Gastroesophageal sphincter (tissue), 4 donors: ENCODE measurements at places on chromosomes 16 and 17. TPM values are rescaled to one million over a fixed set of nuclear protein-coding genes. Genes with fewer than 3 reads are reported as not detected.

DNA sequence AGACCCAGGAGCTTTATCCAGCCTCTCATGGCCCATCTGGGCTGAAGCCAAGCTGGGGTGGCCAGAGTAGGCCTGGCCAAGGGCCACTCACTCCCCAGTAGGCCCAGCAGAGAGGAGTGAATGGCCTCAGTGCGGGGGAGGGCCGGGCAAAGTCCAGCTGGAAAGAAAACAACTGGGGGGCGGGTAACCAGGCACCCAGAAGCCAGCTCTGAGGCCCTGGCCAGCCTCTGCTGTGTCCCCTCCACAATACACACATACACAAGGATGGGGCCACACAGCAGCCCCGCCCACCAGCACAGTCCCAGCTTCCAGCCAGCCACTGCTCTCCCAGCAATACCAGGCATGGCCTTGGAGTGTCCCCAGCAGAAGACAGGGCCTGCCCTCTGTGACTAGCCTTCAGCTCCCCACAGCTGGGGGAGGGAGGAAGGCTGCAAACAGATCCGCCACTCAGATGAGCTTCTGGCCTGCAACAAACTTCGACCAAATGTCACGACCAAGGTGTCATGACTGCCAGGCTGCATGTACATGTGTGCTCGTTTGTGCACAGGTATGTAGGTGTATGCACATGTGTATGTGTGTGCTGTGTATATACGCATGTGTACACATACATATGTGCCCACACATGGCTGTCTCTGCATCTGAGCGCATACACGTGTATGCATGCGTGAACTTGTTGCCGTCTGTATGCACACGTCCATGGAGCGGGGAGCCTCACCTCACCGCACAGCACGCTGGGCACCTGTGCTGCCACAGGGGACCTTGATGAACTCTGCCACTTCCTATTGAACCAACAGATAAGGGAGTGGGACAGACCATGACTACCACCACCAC, 5.0 kb downstream of the CARHSP1 start:
- no peak for ATAC-seq

Gene RNF222
- 0.23 TPM for total RNA-seq

DNA sequence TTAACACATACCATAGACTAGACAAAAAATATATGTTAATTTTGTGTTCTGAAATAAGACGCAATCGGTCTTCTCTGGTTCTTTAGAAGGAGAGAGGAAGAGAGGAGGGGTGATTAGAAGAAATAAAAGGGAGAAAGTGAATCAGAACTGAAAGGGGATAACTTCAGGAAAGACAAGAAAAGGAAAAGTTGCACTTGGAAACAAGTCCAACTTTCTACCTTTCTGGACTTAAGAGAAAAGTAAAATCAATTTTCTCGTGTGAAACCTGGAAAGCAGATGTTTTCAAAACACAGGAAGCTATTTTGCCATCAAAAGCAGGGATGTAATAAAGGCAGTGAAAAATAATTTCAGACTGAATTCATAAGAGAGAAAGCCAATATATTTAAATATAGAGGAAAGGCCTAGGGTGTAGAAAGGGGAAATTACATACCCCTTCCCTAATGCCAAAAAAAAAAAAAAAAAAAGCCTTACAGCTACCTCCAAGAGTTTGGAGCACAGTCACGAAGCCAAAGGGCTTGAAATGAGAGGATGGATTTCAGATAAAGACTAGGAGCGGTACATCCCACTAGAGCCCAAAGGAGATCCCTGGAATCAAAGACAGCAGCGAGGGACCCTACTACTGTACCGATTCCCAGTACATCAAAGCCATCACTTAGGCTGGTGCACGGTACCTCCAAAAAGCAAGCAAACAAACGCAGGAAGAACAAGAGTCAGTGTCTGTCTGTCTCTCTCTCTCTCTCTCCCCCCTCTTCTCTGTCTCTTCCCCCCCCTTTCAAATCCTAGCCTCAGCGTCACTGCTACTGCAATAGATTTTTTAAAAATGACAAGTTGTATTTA, 12.1 kb upstream of the ZFHX3 start:
- ATAC-seq: no peak

DNA sequence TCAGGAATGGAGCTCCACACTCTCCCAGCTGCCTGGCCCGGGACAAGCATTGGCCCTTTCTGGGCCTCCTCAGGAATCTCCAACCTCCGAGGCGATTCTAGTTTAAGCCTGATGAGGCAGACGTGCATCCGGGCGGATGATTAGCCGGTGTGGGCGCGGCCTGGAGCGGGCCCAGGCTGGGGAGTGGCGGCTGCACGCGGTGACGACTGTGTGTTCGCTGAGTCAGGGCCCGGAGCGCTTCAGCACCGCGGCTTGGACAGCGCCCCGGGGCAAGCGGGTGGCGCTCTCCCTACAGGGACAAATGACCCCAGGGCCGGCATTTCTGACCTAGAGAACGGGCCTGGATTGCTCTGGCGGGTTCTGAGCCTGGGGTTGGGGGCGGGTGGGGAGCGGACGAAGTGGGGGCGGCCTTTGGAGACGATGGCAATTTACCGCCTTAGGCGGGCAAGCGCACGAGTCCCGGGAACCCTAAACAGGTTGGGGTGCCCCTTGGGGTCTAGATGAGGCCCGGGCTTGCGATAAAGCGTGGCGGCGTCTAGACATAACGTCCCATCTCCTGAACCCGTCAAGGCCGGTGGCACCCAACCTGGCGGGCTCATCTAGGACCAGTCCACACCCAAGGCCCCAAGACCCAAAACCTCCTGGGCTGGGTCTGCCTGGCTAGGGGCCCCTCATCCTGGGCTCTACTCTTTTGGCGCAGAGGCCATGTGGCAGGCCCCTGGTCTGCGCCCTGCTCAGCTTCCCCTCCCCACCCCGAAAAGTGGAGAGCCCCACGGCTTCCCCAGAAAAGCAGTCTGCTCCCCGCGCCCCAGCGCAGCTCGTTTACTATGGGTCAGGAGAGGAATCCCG, 22.3 kb upstream of the ZNHIT3 start:
- ATAC-seq: no peak

- no peak for ATAC-seq
Observed at GRCh38 chr17:82193520-82194220, 19.0 kb downstream of the CCDC57 start.

- ATAC-seq: no peak
Observed at GRCh38 chr16:22161999-22162655, at the start of gene SDR42E2. Gene SDR42E2, plus strand, starts transcription at chr16:22162506. Its CDS starts 3,077 bp downstream, at chr16:22165583.

DNA sequence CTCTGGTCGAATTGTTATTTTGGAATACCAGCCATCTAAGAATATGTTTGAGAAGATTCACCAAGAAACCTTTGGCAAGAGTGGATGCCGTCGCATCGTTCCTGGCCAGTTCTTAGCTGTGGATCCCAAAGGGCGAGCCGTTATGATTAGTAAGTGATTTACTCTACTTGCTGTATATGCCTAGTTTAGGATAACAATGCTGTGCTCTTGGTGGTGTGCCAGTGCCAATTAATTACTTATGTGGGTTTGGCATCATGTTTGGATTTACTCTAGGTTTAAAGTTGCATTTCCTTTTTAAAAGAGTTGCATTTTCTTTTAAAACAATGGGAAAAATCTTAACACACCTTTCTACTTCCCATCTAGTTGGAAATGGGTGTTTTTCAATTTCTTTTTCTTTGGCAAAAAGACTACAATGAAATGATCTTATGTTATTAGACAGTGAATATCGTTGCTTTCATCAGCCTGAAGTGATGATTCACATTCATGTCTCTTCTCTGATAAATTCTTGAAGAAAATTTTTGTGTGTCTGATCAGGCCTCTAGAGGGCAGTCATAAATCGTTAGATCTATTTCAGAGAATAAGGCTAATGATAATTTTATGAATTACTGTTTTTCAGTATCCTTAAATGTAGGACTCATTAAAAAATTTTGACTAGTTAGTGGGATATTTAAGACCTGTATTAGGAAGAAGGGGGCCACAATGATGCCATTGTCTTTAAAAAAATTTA, 5.6 kb downstream of the SF3B3 start:
- no peak for ATAC-seq

DNA sequence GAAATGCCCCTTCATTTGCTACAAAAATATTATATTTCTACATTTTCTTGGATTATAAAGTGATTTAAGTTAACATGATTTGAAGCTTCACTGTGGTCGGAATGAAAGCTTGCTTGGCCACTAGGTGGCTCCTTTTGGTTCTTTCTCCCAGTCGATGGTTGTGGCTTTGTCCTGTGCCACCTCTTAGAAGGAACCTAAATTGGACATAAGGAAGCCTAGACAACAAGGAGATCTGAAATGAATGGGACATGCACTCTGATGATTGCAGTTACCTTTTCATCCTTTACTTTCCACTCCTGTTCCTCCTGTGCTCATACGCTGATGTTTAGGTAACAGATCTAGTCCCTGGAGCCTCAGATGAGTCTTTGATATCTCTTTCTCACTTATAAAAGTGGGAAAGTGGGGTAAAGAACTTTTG, 39.2 kb downstream of the FTO start:
- no peak for ATAC-seq

GRCh38 chr17:19319771-19320505, 42.6 kb downstream of the B9D1 start:
- no peak for ATAC-seq

GRCh38 chr17:7437950-7438614, 1.2 kb upstream of the FGF11 start:
- ATAC-seq: no peak

DNA sequence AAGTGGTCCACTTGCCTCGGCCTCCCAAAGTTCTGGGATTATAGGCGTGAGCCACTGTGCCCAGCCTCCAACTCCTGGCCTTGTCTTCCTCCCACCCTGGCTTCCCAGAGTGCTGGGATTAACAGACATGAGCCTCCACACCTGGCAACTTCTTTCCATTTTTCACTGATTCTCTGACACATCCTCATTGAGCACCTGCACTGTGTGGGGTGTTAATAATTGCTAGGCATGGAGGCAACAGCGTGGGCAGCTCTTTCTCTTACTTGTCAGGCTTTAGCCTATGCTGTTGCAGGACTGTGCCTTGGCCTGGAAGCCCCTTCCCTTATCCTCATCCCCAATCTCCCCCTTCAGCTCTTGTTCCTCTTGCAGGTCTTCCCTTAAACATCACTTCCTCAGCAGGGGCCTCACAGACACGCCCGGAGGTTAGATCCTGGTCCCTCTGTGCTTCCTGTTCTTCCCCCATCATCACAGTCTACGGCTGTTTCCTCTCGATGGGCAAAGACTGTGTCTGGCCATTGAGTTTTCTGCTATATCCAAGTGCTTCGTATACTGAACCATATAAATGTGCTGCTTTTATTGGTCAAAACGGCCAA, 7.9 kb downstream of the QPRT start:
- ATAC-seq: no peak

DNA sequence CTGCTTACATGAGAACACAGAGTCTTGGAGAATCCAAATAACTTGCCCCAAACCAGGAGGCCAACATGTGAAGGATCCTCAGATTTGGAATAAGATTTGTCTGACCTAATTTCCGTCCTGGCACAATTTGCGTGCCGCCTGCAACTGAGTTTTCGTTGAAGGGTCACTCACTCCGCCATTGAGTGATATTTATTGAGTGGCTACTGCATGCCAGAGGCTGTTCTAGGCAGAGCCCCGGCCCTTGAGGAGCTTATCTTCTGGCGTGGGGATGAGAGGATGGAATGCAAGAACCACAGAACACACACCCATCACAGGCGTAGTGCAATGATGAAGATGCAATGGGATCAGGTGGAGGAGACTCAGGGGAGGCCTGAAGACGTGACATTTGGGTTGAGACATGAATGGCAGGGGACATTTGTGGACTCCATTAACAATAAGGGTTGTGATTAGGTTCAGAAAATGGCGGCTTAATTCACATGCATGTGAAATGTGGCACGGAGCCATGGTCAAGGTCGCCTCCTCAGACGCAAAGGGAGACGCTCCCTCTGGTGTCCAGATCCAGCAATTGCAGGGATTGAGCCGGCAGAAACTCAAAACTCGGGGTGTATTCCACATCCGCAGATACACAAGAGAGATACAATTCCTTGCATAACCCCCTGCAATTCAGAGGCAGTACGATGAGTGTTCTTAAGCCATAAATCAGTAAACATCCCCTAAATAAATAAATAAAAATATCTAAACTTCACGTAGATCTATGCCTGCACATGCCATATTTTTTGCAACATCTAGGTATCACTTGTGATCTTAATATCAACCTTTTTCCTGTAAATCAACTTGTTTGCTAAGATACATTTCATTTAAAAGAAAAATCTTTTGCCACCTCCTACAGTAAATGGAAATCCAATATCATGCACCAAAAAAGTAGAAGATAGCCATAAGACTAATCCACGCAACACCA, 57.9 kb upstream of the CACNG4 start:
- no peak for ATAC-seq

- ATAC-seq: no peak
Observed at GRCh38 chr17:79174905-79175856, 100.6 kb downstream of the ENGASE start.

Gene TNP2
- total RNA-seq: not detected

- no peak for ATAC-seq
Observed at GRCh38 chr16:11727796-11728543, 14.7 kb downstream of the TXNDC11 start.

GRCh38 chr16:85300406-85300968, 188.2 kb upstream of the CIBAR2 start:
- no peak for ATAC-seq

DNA sequence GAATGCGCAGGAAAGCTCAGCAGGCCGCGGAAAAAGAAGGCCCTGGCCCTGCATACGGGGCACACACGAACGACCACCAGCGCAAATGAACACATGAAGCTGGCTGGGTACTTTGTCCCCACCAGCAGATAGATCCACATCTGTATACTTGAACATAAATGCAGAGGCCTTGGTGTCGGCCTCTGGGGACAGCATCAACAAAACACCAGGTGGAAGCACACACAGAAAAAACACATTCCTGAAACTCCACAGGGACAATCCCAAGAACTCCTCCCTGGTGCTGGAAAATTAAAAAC, 606 bp upstream of the ZBTB4 start:
- no peak for ATAC-seq

GRCh38 chr17:44826123-44826790, 3.8 kb downstream of the GJC1 start:
- ATAC-seq: no peak

DNA sequence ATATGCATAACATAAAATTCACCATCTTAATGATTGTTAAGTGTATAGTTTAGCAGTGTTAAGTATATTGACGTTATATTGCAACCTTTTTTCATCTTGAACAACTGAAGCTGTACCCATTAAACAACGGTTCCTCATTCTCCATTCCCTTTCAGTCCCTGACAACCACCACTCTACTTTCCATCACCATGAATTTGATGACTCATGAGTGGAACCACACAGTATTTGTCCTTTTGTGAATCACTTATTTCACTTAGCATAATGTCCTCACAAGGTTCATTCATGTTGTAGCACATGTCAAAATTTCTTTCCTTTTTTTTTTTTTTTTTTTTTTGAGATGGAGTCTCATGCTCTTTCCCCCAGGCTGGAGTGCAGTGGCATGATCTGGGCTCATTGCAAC, 46.0 kb downstream of the HOXB1 start:
- no peak for ATAC-seq

Gene RPRML
- 1.8 TPM for total RNA-seq
